ENCODE measurements at places on chromosomes 5 and 9. TPM values are rescaled to one million over a fixed set of nuclear protein-coding genes. Genes with fewer than 3 reads are reported as not detected.

Gene PCDHGA9
- total RNA-seq, result 3.1 TPM

Gene ATP10B
- not detected for total RNA-seq

Gene GZMA
- total RNA-seq, result 0.62 TPM

Gene RIGI
- 8.4 TPM for total RNA-seq

Gene KIF12
- total RNA-seq, result 0.26 TPM

Gene GNG10
- total RNA-seq, result 60.4 TPM

Gene SPACA9
- 2.7 TPM for total RNA-seq

Gene NME5
- 0.82 TPM for total RNA-seq
